Ecto neural progenitor cell (in vitro differentiated cells): ENCODE measurements at places on chromosomes 4 and X.

DNA sequence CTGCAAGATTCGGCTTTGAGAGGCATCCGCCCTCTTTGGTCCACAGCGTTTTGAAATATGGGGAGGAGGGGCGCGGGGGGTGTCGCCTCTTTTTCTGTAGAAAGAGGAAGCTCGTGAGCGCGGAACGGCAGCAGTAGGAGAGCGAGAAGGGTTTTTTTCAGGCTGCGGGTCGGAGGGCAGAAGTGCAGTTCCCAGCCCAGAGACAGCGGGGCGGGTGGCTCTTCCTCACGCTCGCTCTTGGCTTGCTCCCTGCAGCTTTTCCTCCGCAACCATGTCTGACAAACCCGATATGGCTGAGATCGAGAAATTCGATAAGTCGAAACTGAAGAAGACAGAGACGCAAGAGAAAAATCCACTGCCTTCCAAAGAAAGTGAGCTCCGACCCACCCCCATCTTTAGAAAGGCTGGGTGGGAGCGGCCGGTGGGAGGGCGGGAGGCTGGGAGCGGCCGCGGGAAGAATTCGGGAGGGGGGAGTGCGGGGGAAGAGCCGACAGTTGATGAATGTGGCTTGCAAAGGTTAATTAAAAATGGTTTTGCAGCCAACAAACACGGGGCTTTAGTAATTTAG is 1.2 kb downstream of the TMSB4X start:
- DNase-seq, result peak; percentile 68

GRCh38 chr4:184994010-184994622 is 24.2 kb upstream of the HELT start:
- DNase-seq, result no peak

DNA sequence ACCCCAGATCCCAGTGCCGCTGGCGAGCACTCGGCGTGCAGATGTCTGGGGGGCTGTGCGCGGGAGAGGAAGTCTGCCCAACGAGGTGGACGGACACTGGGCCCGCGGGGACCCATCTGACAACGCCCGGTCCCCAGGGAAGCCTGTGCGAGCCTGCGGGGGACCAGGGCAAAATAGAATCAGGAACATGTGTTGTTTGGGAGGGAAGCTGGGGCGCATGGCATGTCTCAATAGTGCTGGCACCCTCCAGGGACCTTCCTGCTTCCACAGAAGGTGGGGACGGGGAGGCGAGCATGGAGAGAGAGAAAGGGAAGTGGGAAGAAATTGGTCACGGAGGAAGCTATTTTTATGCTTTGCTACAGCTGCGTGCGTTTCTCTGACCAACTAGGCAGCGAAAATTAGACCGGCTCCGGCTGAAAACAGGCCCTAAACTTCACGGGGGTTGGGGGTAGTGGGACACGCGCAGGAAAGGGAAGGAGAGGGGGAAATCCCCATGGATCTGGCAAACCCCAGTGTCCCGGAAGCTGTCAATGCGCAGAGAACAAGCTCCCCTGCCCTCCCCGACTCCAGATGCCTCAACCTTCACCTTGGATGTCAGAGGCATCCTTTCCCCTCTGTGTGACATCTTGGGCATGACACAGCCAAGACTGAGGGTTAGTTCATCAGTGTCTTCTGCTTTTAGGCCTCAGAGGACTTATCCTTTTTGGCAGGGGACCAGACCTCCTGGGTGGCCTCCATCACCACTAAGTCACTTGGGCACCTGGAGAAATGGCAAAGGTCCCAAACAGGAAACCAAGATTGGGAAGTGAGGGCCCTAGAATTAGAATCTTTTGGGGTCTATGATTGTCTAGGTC is 169.8 kb upstream of the BCOR start:
- DNase-seq, result no peak

- DNase-seq, result no peak
These were observed 451 bp downstream of the SOD3 start for GRCh38 chr4:24795666-24796381.

GRCh38 chr4:6338175-6338950 is 68.7 kb downstream of the WFS1 start:
- no peak for DNase-seq

DNA sequence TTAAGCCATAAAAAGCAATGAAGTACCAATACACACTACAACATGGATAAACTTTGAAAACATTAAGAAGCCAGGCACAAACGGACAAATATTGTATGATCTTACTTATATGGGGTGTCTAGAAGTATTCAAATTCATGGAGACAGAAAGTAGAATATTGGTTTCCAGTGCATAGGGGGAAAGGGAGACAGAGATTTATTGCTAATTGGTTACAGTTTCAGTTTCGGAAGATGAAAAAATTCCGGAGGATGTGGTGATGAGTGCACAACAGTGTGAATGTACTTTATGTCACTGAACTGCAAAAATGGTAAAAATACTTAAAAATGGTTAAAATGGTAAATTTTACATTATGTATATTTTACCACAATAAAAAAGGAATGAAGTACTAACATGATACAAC is 5.1 kb upstream of the PRDX4 start:
- no peak for DNase-seq

GRCh38 chr4:572594-572993 is 3.5 kb downstream of the TMEM271 start:
- DNase-seq, result no peak
